Suppressor macrophage treated with lipopolysaccharide for 4 hours (primary cell): ENCODE measurements at places on chromosomes 7 and 10.

GRCh38 chr7:157551325-157552070 lies 214.7 kb downstream of the DNAJB6 start:
- no peak for DNase-seq

- DNase-seq: no peak
Observed at GRCh38 chr10:28880683-28880950, 203.3 kb downstream of the BAMBI start.

- no peak for DNase-seq
Observed at GRCh38 chr10:6035101-6035834, 26.9 kb downstream of the IL2RA start.

- no peak for DNase-seq
Observed at GRCh38 chr7:43938892-43939482, 12.8 kb downstream of the UBE2D4 start.

DNA sequence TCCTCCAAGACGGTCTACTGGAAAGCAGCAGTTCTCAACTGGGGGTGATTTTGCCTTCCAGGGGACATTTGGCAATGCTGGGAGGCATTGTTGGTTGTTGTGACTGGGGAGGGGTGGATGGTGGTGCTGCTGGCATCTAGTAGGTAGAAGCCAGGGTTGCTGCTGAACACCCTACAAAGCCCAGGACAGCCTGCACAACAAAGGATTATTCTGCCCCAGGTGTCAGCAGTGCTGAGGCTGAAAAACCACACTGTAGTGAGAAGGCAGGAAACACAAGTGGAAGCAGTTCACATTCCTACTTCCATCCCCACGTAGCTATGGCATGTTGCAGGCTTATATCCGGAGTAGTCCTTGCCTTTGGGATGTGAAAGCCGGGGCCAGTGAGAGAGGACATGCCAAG lies 86.9 kb downstream of the AOAH start:
- DNase-seq: no peak

DNA sequence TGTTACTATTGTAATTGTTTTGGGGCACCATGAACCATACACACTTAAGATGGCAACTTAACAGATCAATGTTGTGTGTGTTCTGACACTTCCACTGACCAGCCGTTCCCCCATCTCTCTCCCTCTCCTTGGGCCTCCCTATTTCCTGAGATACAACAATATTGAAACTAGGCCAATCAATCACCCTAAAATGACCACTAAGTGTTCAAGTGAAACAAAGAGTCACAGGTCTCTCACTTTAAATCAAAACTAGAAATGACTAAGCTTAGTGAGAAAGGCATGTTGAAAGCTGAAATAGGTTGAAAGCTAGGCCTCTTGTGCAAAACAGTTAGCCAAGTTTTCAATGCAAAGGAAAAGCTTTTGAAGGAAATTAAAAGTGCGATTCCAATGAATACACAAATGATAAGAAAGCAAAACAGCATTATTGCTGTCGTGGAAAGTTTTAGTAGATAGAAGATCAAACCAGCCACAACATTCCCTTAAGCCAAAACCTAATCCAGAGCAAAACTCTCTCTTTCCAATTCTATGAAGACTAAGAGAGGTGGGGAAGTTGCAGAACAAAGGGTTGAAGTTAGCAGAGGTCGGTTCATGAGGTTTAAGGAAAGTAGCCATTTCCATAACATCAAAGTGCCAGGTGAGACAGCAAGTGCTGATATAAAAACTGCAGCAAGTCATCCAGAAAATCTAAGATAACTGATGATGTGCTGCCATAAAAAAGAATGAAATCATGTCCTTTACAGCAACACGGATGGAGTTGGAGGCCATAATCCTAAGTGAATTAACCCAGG lies 90.6 kb downstream of the MTPN start:
- no peak for DNase-seq

DNA sequence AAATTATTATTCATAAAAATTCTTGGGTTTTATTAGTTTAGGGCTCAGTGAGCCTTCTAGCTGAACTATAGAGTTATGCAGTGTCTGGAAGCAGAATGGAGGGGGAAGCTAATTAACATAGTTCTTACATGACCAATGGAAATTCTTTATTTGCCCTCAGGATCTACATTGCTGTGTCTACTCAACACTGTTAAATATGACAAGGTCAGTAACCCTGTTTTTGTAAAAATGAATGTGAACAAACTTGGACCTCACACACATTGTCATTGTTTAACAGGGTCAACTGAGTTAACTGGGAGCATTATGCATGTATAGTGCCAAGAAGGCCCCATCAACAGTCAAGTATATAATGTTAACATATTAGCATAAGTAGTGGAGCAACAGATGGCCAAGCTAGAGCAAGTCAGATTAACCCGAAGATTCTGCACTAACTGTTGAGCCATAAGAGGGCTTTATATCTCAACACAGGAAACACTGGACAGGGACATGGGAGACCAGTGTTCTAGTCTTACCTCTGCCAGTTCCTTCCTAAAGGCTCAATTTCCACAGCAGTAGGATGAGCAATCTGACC lies 122.5 kb upstream of the SEM1 start:
- no peak for DNase-seq

DNA sequence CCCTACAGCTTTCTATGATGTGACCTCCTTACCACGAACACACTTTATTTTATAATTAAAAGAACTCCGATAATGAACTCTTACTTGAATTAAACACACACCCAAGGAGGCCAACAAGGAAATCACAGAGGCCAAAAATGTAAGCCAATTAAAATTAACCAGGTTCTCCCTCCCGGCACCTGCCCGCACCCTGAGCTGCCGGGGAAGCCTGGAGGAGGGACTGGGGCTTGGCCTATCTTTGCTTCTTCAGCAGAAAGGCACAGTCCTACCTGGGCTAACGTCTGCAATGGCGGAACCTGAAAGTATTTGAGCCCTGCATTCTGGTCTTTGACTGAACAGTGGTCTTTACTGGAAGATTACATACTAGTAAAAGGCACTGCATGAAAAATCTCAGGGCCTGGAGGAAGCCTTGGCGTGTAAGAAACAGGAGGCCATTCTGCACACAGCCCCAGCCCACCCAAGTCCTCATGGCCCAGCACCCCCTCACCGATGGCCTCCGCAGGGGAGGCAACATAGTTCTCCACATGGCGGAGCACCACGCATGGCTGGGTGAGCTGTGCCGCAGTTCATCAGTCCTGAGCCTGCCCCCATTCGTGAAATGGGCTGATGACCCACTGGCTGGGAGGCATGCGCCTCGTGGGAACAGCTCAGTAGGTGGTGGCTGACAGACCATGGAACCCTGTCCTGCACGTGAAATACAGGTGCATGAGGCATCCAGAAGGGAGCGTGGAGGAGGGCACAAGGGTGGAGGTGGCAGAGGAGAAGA lies 173.8 kb downstream of the PARD3 start:
- DNase-seq: no peak

GRCh38 chr10:81108516-81109199 lies 571.0 kb downstream of the SH2D4B start:
- peak; percentile 27 for DNase-seq
